Fibroblast of upper back skin (primary cell): ENCODE measurements at places on chromosomes 1 and 21.

GRCh38 chr1:235199441-235199840 lies 38.4 kb upstream of the RBM34 start:
- DNase-seq = peak; percentile 54

GRCh38 chr1:226652613-226653012 lies 86.5 kb downstream of the ITPKB start:
- no peak for DNase-seq

- DNase-seq = no peak
Measured at GRCh38 chr1:158122833-158123388, 57.8 kb upstream of the CD1D start.

GRCh38 chr1:181356505-181357340 lies 126.6 kb upstream of the CACNA1E start:
- no peak for DNase-seq

DNA sequence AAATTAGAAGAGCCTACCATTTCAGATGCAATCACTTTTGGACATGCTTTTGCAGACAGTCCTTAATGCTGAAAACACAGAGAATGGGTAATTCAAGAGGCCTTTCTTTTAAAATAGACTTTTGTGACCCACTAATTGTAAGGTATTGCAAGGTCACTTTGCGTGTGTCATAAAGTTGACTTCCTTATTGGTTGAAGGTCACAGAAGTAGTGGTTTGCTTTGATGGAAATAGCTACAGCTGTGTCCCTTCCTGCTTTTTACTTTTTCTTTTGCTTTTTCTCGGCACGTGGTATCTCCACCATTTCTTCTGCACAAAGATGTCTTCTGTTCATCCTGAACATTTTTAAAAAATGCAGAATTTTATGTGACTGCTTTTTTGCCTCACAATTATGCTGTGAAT lies 146.8 kb downstream of the DYRK1A start:
- no peak for DNase-seq

DNA sequence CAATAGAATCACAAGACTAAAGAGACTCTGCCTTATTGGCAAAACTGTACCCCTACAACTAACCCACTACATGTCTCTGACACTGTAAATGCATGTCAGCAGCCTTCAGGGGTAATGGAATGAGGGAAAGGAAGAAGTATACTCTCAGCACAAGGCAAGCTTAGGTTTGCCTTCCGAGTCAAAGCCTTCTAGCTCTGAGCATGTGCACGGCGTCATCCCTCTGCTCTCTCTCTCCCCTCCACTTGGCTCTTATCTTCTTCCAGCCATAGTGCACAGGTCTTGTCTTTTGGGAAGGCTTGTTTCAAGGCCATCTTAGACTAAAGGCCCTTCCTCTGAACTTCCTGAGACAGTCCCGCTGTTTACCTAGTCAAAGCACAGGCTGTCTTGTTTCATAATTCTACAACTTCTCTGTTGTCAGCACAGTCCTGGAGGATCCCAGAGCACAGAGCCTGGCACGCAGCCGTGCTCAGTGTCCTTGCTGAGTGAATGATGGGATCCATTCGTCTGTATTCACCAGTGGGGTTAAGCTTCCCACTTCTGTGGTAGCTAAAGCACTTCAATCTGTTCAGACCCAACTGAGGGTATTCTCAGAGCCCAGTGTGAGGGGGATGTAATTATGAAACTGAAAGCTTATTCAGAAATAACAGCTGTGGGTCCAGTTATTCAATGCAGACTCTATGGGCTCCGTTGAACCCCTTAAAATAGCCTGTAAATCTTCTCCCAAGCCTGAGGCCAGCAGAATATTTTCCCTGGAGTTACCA lies 166.5 kb upstream of the PLD5 start:
- DNase-seq = no peak
